ENCODE measurements at places on chromosomes 12 and 14. TPM values are rescaled to one million over a fixed set of nuclear protein-coding genes. Genes with fewer than 3 reads are reported as not detected.

Gene WNK1
- polyA plus RNA-seq: 65.0 TPM

Gene GLIPR1L1
- 0.20 TPM for polyA plus RNA-seq

Gene RTN1
- polyA plus RNA-seq: 1.5 TPM

Gene PLEKHH1
- polyA plus RNA-seq: 1.7 TPM

Gene RD3L
- not detected for polyA plus RNA-seq

Gene CDH24
- 3.8 TPM for polyA plus RNA-seq

Gene TNS2
- 97.9 TPM for polyA plus RNA-seq

Gene SLC35F4
- polyA plus RNA-seq: 0.37 TPM

Gene RHEBL1
- 1.6 TPM for polyA plus RNA-seq

Gene GPRC5D
- polyA plus RNA-seq: 0.32 TPM

Gene C12orf50
- 0.34 TPM for polyA plus RNA-seq

Gene OR4N5
- polyA plus RNA-seq: not detected

Gene ERP27
- 0.11 TPM for polyA plus RNA-seq

Gene TEX52
- 1.2 TPM for polyA plus RNA-seq

Gene SERPINA12
- polyA plus RNA-seq: not detected

Gene OTUB2
- polyA plus RNA-seq: 0.49 TPM

Gene CHST11
- polyA plus RNA-seq: 2.0 TPM

Data from forelimb muscle (tissue), 1 donor.